Suppressor macrophage treated with lipopolysaccharide for 1 hour (primary cell): ENCODE measurements at places on chromosomes 4 and X.

DNA sequence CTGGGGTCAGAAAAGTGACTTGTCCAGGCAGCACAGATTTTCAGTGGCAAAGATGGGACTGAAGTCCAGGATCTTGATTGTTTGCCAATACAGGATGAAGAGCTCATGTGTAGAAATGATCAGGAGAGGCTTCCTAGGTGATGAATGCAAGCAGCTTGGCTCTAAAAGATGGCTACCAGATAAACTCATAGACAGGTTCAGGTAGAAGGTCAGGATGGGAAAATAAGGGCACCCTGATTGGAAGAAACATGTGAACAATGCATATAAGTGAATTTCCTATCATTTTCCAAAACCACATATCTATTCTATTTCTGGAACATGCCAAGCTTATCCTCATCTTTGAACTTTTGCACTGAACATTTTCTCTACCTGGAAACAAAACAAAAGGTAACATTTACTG, 87.7 kb downstream of the FAM13A start:
- no peak for DNase-seq

- DNase-seq = peak; percentile 19
Observed at GRCh38 chr4:33060674-33061542, 2340.7 kb downstream of the PCDH7 start.

GRCh38 chrX:148741441-148741840, 241.0 kb downstream of the AFF2 start:
- DNase-seq = no peak

DNA sequence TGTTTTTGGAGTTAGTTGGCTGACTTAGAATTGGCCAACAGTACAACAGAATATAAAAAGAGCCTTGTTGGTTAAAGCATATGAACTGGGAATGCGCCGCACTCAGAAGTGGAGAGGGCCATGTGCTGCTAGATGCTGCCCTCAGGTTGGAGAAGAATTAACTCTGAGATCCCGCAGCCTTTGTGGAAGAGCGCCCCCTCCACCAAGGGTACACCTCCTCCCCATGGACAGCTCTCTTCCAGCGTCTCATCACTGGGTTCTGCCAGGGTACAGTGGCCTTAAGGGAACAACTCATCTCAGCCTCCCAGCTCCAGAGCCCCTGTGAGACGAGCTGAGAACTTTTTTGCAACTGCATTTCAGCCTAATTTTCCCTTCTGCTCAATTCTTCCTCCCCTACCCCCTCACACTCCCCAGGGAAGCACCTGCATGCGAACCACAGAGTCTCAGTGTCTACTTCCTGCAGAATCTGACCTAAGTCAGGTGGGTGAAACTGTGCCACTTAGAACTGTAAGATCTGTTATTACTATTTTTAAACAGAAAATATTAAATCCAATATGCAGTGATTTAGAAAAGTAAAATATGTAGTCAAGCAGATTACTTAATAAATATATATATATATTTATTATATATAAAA, 380.6 kb downstream of the RAB28 start:
- no peak for DNase-seq

DNA sequence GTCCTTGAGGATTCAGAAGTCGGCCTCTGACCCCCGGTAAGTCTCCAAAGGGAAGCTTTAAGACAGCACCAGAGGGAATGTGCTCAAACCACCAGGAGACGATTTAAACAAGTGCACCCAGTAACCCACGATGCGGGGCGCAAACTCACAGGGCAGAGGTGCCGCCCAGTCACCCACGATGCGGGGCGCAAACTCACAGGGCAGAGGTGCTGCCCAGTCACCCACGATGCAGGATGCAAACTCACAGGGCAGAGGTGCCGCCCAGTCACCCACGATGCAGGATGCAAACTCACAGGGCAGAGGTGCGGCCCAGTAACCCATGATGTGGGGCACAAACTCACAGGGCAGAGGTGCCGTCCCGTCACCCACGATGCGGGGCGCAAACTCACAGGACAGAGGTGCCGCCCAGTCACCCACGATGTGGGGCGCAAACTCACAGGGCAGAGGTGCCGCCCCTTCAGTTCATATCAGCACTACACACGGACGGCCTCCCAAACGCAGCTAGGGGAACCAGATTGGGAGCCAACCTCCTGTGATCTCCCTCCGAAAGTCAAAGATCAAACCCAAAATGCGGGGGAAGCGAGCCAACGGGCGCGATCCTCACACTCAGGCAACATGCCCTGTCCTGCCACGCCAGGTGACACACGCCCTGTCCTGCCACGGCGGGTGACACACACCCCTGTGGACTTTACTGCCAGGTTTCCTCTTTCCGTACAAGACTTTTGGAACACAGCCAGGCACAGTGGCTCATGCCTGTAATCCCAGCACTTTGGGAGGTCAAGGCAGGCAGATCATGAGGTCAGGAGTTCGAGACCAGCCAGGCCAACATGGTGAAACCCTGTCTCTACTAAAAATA, 11.3 kb downstream of the PPP2R3B start:
- no peak for DNase-seq

DNA sequence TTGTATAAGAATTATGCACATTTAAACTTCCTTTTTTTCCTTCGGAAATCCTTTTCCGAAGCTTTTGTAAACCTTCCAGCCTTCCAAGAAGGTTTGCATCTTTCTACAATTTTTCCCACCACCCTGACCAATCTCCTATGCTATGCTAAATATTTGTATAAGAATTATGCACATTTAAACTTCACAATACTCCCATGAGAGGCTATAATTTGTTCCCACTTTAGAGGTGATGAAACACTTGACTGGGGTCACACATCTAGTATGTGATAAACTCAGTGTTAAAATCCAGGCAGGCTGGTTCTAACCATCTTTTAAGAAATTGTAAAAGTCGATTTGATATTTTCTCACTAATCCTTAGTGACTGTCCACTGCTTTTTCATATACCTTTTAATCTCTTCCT, 22.1 kb downstream of the NUDT6 start:
- no peak for DNase-seq
